ENCODE measurements at places on chromosomes 6 and 20.

DNA sequence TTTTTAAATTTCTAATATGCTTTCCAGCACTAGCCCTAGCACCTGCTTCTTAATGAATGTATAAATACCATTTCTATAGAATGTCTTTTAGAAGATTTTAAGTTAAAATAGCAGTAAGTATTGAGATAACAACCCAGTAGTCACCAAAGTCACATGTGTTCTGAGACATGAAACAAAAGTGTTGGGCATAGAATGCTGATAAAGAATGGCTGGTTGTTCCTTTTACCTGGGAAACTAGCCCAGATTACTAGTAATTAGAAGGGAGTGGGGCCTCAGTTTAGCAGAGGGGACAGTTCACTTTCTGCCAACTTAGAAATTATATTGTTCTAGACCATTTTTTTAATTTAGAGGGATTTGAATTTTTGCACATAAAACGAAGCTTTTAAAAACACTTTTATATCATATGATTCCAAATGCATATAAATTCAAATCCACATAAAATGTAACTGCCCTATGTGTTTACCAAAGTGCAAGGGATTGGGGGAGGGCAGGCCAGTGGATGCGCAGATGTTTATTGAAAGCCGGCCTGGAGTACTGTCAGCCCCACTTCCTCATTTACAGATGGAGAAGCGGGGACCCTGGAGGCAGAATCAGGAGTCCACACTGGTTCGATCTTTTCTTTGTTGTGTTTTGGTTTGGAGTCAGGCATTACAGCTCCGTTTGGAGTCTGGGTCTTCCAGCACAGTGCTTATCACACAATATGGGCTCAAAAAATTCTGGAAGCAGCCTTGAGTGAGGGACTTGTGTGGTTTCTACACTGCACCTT is 139.8 kb downstream of the ZDHHC14 start:
- DNase-seq = no peak

GRCh38 chr20:36726168-36726567 is 19.7 kb downstream of the NDRG3 start:
- no peak for DNase-seq

DNA sequence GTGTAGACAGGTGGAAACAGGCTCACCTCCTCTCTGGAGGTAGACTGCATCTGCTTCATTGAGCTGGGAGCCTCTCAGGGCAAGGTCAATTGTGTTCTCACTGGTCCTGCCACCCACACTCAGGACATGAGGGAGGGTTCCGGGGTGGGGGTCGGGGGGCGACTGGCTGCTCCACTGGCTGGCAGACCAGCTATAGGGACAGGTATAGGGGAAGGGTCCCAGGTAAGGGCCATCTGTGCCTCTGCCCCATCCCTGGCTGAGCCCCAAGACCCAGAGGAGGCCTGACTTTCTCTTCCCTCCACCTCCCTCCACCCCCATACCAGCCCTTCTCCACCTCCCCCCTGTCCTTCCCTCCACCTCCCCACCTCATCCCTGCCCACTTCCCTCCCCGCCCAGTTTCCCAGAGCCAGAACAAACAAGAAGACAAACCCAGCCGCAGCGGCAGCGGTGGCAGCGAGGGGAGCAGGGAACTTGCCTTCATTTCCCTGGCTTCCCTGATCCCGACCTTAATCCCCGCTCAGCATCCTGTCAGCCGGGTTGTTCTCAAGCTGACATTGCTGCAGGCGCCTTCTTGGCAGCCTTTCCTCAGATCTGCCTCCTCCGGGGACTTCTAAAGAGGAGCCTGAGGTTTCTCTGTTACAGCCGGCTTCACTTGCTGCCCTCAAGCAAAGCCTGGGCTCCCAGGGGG is 18.3 kb upstream of the FOXP4 start:
- DNase-seq = no peak

DNA sequence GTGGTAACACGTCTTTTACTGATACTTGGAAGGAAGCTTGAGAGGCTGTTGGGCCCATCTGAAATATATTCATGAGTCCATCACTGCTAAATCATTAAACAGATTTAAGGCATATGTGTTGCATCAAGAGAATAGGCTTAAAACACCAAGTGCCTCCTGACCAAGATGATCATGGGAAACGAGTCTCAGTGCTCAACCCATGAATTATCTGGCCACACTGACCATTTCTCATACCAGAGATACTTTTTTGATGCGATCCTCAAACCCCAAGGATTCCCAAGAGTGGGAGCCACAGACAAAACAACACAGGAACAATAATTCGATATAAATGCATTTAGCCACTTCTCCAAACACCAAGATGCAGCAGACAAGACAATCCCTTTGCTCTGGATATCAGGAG is 17.2 kb downstream of the HEY2 start:
- no peak for DNase-seq

GRCh38 chr20:8043687-8044282 is 24.2 kb upstream of the TMX4 start:
- no peak for DNase-seq

DNA sequence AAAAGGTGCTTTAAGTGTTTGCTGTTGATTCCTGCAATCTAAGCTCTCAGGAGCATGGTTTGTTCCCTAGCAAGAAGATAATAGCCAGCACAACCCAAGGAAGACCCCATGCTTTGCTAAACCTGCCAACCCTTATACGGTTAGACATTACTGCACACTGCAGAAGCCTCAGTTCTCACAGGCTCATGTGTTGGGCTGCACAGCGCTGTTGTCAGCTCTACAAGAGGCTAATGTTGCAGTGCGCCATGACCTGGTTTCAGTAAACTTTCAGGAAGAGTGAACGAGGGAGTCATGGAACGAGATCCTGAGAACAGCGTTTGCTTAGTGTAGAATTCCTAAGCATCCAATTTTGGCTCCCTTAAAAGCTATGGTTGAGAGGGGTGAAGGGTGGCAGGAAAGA is 218.5 kb downstream of the ARHGAP18 start:
- DNase-seq = no peak

GRCh38 chr6:4577406-4577805 is 198.8 kb upstream of the CDYL start:
- DNase-seq = no peak

- DNase-seq = no peak
These were observed 1.2 kb downstream of the PSMB8 start for GRCh38 chr6:32842690-32843089.

DNA sequence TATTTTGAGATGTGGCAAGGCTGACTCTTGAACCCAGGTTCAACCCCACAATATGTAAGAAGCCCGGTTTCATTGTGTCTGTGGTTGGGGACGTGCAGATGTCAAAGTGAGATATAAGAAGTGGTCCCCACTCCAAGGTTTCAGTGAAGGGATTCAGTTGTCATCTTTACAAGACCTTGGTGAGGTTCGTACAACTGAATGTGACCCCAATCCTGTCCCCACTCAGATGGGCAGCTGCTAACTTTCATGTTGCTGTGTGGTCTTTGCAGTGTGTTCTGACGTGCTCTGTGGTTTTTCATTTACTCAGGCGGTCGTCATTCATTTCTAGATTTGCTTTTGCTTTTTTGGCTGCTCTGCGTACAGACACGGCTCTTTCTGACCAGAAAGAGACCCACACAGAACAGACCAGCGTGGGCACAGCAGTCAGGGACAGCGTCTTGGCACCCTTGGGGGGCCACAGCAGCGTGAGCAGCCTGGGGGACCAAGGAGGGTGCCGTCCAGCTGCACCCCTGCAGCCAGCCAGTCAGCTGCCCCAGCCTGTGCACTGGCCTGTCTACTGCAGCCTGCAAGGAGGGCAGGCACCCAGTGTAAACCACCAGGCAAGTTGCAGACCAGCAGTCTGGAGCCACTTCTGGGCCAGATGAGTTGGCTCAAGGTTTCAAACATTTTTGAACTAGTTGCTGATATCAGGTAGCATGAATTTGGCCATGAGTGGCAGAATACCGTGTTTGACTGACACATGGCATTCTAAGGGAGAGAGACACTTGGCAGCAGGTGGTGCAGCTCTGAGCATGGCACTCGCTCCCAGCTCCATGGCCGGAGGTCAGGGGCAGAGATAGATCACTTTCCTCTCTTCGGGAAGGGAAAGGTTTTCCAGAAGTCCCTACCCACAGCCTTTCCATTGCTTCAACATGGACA is 49.4 kb upstream of the IRF4 start:
- DNase-seq = no peak

DNA sequence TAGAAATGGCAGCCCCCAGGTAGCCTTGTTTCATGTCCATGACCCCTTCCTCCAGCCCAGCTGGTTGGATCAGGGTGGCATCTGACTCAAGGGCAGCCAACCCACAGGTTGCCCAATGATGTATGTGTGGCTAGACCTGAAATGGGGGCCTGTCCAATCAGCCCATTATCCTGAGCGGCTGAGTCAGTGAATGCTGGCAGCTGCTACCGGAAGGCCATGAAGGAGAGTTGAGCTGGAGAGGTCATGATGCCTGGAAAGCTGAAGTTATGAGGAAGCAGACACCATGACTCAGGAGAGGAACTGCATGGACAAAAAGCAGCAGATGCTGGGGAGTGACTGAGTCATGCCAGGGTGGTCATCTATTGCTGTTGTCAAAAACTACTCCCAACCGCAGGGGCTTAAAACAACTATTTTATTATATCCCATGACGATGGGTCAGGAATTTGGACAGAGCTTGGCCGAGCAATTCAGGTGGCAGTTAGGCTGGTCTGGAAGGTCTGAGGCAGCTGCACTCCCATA is 67.3 kb downstream of the MDGA1 start:
- no peak for DNase-seq

DNA sequence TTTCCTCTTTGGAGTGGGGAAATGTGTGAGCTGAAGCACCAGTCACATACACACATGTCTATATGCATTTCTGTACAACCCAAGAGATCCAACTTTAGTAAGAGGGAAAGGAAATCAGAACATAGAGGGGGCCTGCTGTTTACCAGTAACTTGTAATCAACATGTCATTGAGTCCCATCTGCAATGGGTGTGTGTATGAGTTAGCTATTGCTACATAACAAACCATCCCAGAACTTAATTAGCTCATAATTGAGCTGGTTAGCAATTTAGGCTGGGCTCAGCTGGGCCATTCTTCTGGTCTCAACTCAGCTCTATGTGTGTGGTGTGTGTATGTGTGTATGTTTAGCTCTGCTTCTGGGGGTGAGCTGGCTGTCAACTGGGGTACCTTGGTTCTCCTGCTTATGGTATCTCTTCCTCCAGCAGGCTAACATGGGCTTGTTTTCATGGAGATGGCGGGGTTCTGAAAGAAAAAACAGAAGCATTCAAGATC is 10.3 kb upstream of the RPP40 start:
- DNase-seq = no peak

DNA sequence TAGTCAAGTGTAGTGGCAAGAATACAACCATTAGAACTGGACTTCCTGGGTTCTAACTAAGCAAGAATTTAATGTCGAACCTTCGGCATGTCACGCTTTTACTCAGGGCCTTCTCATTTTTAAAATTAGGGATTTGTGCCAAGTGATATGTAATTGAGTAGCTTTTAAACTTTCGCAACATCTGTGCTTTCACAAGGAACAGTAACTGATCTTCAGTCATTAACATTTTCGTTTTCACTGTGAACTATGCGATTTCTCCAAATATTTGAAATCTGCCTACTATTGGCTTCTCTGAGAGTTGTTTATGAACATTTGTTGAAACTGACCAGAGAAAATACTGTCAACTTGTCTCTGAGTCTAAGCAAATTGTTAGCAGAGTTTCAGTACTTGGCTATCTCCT is 27.6 kb downstream of the GRM1 start:
- DNase-seq = no peak

- no peak for DNase-seq
These were observed 202.9 kb downstream of the SYNDIG1 start for GRCh38 chr20:24672181-24672880.

DNA sequence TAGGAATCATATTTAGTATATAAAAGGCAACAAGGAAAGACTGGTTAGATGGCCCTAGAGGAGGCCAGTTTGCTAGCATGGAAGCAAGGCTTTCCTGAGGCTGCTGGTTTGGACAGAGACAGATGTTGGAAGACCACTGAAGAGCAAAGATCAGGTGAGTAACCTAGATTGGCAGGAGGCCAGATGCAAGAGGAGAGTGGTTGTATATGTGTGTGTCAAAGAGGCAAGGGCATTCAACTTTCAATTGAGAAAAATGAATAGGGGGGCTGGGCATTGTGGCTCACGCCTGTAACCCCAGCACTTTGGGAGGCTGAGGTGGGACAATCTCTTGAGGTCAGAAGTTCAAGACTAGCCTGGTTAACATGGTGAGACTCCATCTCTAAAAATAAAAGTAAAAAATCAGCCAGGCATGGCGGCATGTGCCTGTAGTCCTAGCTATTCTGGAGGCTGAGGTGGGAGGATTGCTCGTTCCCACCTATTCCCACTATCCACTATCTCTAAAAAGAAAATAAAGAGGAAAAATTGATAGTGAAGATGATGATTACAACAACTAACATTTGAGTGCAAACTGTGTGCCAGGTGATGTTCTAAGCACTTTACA is 79.8 kb downstream of the PRDM1 start:
- no peak for DNase-seq

DNA sequence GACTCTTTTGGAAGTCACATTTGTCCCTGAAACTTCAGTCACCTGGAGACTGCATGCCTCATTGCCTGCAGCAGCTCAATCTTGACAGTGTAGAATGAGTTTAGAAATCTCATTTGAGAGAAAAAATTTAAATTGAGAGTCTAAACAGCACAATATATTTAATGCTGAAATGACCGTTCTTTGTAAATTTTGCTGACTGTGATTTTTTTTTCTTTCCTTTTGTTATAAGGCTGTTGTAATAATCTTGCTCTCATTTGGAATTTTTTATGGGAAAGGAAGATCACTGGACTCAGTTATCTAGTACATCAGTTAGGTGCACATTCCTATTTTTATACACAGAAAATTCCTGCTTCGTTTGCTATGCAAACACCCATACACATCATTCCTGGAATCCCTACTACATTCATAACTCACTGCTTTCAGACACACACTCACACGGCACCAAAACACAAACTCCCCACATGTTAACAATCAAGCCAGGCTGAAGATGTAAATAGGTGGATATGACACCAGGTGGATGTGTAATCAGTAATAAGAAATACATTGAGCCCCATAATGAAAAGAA is 43.8 kb downstream of the PTCHD4 start:
- DNase-seq = no peak

All from cortex of kidney (tissue), 1 donor.